Ascending aorta (tissue), 2 donors: ENCODE measurements at places on chromosomes 13 and 19.

- no peak overlapping the region for H3K4me3 ChIP-seq
- peak overlapping the region; percentile 63 for H3K27ac ChIP-seq
- H3K36me3 ChIP-seq = no peaks in the 10 kb centered on the region
- no peak for DNase-seq
- H3K27me3 ChIP-seq = no peaks in the 10 kb centered on the region
- peaks cover 38% of the 10 kb centered on the region for H3K4me1 ChIP-seq
Observed at GRCh38 chr13:22108283-22108942, 437.5 kb downstream of the FGF9 start.

DNA sequence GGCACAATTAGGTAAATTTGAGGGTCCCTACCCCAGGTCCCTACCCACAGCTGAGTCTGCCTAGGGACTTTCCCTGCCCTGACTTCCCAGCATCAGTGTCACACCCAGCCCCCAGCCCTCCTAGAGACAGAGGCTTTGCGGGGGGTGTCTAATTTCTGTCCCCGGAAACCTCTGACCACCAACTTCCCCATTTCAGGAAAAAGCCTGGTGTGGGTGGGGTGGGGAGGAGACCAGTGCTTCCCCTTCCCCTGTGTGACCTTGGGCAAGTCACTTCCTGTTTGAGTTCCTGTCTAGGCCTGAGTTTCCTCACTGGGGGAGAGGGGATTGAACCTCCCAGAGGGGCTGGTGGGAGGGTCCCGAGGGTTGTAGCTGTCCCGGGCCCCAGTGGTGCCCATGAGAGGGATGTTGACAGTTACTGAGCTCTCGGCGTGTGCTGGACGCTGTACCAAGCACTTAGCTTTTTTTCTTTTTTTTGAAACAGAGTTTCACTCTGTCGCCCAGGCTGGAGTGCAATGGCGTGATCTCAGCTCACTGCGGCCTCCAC is 7.9 kb downstream of the VASP start:
- DNase-seq = no peak
- no peak overlapping the region for H3K4me3 ChIP-seq
- peaks cover 35% of the 10 kb centered on the region for H3K36me3 ChIP-seq
- no peaks in the 10 kb centered on the region for H3K4me1 ChIP-seq
- H3K27ac ChIP-seq = peak overlapping the region; percentile 52

DNA sequence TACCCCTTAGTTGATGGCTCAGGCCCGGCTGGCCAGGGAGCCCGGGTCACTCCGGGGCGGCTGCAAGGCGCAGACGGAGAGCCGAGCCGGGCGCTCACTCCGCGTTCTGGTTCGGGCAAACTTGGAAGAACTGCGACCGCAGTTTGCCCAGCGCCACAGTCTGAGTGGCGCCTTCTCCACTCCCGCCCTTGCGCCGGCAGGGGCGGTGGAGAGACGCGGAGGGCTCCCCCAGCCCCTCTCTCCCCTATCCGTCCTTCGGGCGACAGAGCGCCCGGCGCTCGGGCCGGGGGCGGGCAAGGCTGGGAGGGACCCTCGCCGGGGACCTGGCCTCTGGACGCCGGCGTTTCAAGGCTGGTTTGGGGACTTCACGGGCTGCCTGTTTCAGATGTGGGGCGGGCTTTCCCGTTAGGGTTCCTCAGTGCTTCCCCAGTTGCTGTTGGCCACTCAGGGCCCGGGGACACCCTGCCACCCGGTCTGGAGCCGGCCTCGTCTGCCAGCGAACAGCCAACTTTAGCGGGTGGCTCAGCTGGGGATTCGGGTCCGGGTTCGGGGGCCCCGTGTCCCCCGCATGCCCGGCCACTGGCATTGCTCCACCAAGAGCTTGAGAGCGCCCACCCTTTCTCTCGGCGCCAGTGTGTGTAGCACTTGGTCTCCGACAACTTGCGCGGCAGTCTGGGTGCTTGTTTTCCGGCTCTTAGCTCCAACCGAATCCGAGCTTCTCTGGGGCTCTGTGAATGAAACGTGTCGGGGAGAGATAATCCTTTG is 1.5 kb downstream of the GPC6 start:
- no peaks in the 10 kb centered on the region for H3K4me1 ChIP-seq
- DNase-seq = peak; percentile 81
- H3K27ac ChIP-seq = peak overlapping the region; percentile 58

DNA sequence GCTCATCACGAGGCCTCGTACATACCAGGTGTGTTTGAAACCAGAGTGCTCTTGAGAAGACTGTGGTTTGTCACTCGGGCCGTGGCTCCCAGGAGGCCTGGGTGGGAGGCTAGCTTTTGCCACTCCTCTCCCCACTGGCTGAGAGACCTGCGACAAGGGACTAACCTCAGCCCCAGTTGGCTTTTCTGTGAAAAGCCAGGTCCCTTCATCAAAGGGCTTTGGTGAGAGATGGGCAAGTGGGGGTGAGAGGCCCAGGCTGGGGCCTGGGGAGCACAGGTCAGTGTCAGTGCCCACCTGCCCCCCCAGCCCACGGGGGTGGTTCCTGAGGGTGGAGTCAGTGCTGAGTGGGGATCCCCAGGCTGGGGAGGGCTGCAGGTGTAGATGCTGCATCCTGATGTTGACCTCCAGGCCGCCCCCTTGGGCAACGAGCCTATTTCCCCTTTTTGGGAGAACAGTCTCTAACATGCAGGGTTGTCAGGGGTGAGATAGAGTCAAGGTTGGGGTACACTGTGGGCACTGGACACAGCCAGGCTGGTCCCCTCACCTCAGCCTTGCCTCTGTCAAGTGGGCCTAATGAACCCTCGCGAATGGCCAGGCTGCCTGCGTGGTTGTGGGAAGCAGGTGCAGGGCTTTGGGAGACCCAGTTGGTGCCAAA is 661 bp downstream of the KCNJ14 start:
- no peaks in the 10 kb centered on the region for H3K27me3 ChIP-seq
- H3K4me3 ChIP-seq = no peak overlapping the region
- no peak for DNase-seq
- H3K27ac ChIP-seq = no peak overlapping the region

- H3K36me3 ChIP-seq = no peaks in the 10 kb centered on the region
- H3K27ac ChIP-seq = peak overlapping the region; percentile 32
- no peak overlapping the region for H3K4me3 ChIP-seq
- no peaks in the 10 kb centered on the region for H3K4me1 ChIP-seq
Observed at GRCh38 chr13:48405875-48406274, 7.0 kb downstream of the LPAR6 start.

DNA sequence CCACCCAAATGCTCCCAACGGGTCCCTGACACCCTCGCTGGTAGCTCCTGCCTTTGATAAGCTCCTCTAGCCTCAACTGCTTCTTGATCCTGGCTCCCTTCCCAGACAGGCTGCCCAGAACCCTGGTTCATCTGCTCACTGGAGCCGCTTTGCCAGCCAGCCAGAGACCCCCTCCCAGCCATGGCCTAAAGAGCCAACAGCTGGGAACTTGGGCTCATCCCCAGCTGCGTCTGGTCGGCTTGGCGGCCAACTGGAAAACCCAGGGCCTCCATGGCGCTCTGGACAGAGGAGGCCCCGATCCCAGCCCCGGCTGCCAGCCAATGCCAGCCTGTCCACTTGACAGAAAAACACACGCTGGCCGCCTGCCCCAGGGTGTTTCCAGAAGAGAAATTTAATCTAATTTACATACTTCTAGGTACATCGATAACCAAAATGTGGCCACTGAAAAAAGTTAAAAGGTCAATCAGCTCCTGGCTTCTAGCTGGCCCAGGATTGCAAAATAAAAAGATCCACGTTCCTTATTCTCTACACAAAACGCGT is 3.0 kb upstream of the AKAP8L start:
- H3K27ac ChIP-seq = peak overlapping the region; percentile 64
- peaks cover 21% of the 10 kb centered on the region for H3K4me1 ChIP-seq
- no peaks in the 10 kb centered on the region for H3K27me3 ChIP-seq
- peaks cover 44% of the 10 kb centered on the region for H3K36me3 ChIP-seq

DNA sequence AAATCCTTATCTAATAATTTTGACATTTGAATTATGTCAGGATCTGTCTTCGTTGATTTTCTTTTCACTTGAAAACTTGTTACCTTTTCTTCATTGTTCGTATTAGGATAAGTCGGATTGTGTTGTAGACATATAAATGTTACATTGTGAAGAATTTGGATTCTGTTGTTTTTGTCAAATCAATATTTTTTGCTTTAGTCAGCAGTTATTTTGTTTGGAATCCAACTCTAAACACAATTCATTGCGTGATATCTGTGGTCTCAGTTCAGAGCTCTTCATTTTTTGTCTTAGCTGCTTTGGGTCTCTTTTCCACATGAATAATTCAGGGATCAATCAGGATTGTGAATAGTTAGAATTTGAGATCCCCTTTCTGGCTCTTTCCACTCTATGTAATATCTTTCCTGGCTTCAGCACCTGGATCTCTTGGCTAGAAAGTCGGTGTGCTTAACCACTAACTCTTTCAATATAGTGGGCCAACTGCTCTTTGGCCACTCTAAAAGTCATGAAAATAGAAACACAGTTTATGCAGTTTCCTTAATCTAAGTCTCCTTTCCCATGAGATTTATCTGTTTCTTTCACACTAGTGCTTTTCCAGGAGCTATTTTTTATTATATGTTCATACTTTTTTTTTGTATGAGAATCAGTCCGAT is 2494.2 kb upstream of the PCDH20 start:
- no peaks in the 10 kb centered on the region for H3K4me1 ChIP-seq
- DNase-seq = no peak
- H3K36me3 ChIP-seq = no peaks in the 10 kb centered on the region

DNA sequence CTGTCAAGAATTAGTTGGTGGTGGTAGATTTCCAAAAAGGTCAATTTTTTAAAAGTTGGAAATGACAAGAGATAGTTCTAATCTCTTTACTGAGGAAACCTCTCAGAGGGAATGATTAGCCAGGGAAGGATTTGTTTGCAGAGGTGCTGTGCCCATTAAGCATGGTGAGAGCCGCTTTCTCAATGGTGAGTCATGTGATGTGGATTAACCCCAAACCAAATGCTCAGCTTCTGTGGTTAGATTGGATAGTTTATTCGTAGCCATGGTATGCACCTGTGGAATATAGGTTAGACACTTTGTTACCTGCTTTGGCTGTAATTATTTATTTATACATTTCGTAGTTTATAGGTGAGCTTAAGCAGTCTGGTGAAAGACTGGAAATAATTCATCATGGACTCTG is 7.1 kb downstream of the HNRNPM start:
- H3K4me3 ChIP-seq = no peak overlapping the region
- no peaks in the 10 kb centered on the region for H3K27me3 ChIP-seq

DNA sequence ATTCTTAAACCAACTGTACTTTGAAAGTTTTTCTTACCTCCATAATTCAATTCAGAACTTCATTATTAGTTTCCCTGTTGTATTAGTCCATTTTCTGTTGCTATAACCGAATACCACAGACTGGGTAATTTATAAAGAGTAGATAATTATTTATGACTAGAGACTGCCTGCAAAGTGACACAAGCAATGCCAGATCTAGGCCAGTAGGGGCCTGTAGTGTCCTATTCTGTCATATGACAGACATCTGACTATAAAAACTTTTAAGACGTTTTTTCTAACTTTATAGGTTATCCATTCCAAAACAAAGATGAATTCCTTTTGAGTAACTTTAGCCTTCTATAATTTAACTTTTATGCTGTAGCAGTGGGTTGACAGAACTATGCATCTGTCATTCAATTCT is 2783.8 kb downstream of the PCDH9 start:
- no peaks in the 10 kb centered on the region for H3K36me3 ChIP-seq
- H3K27ac ChIP-seq = no peak overlapping the region
- no peak for DNase-seq
- H3K4me3 ChIP-seq = no peak overlapping the region

GRCh38 chr13:25902891-25903341 is 148.9 kb downstream of the SHISA2 start:
- H3K27ac ChIP-seq = no peak overlapping the region
- no peaks in the 10 kb centered on the region for H3K36me3 ChIP-seq
- no peak overlapping the region for H3K4me3 ChIP-seq
- H3K27me3 ChIP-seq = no peaks in the 10 kb centered on the region
- no peaks in the 10 kb centered on the region for H3K4me1 ChIP-seq
- DNase-seq = no peak

DNA sequence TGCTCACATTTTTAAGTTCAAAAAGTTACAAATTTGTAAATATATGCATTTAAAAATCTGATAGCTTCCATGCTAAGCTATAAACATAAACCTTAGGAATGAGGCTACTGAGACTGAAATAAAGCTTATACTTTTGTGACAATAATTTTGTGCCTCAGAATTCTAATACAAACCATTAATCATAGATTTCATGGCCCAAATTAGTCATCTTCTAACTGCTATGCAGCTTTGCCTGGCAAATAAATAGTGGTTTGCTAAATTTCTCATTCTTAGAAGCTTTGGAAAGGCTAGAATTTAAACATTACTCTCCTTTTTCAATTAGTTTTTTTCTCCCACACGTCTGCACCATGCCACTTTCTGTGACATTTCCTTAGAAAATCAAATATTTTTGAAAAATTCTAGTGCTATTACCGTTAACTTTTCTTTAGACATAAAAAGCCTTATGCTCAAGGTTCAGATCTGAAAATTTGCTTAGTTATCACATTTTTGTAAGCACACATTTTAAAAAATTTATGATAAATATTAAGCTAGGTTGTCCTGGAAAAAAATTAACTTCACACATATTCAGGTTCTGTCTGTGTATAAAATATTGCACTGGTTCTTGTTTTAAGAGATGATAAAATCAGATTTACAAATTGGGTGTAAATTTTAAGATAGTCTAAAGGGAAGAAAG is 46.9 kb downstream of the FNDC3A start:
- no peaks in the 10 kb centered on the region for H3K4me1 ChIP-seq
- H3K36me3 ChIP-seq = peaks cover under 1% of the 10 kb centered on the region
- no peak overlapping the region for H3K4me3 ChIP-seq
- H3K27ac ChIP-seq = no peak overlapping the region

- H3K4me1 ChIP-seq = no peaks in the 10 kb centered on the region
- no peak overlapping the region for H3K27ac ChIP-seq
- H3K4me3 ChIP-seq = no peak overlapping the region
- no peak for DNase-seq
- no peaks in the 10 kb centered on the region for H3K27me3 ChIP-seq
- H3K36me3 ChIP-seq = no peaks in the 10 kb centered on the region
Observed at GRCh38 chr13:63546524-63546923, 2130.9 kb upstream of the PCDH20 start.

- peaks cover 28% of the 10 kb centered on the region for H3K4me1 ChIP-seq
- no peak overlapping the region for H3K4me3 ChIP-seq
- no peak overlapping the region for H3K27ac ChIP-seq
- H3K36me3 ChIP-seq = no peaks in the 10 kb centered on the region
- DNase-seq = no peak
- no peaks in the 10 kb centered on the region for H3K27me3 ChIP-seq
Observed at GRCh38 chr13:44809190-44809589, 180.1 kb downstream of the NUFIP1 start.

DNA sequence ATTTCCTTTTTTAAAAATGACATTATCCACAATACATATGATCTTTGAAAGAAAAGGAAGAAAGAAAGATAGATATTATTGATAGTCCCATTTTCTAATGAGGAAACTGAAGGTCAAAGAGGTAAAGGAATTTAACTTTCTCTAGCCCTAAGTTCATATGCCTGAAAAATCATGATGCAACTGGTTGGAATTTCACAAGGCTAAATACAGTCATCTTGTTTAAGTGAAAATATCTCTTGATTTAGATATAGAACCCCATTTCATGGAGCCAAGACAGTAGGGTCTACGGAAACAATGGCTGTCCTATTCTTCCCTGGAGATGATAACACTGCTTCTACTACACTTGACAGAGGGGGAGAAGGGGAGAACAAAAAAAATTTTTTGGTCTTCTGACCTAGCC is 366.2 kb downstream of the DNAJC15 start:
- H3K27ac ChIP-seq = no peak overlapping the region
- no peaks in the 10 kb centered on the region for H3K4me1 ChIP-seq
- no peaks in the 10 kb centered on the region for H3K27me3 ChIP-seq
- H3K36me3 ChIP-seq = no peaks in the 10 kb centered on the region
